ENCODE measurements at places on chromosomes 1 and 21.
A peak's percentile ranks its signal among the peaks of the same experiment; 100 is the strongest.

DNA sequence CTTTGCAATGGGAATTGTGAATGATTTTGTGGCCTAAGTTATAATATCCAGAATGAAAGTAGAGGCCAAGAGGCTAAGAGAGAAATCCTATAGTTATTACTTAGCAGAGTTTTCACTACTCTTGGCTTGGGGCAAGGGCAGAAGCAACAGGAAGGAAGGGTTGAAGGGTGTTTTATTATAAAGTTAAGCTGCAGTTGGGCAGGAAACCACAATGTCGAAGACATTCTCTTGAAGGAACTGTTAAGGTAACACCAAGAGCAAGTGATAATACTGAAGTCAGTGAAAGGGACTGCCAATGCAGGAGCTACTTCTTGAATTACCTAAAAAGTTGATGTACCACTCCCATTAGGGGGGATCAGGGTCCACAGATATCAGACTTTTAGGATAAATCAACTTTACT lies 8.3 kb downstream of the XCL2 start:
- no peak for DNase-seq

GRCh38 chr1:150233359-150234308 lies 2.3 kb downstream of the ANP32E start:
- peak; percentile 29 for DNase-seq

DNA sequence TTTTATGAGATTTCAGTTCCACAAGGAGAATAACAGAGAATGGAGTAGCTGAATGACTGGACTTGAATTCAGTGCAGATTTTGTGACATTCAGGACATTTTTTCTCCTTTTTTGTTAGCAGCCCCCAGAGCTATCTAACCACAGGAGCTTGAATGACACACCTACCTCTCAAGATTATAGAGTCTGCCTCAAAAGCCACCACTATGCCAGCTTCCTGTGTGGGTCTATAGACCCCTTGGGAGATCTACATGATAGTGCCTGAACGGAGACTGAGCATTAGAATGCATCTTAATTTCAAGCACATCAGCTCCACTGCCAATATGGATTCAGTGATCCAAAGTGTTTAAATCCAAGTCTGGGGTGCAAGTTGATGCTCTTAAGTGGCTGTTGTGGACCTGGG lies 74.4 kb upstream of the ZNF648 start:
- no peak for DNase-seq

DNA sequence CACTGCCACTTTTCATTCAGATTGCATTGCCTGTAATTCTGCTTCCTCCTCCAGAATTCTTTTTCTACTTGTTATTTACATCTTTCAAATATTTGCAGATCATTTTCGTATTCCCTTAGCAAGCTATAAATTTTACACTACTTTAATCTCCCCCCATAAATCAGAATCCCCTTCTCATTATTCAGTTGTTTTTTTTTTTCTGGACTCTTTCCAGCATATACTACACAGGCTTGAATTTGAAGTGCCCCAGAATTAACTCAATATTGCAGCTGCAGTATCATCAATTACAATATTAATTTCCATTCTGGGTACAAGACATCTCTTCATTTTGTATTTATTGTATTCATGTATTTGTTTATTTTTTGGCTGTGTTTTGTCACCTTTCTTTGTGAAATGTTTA lies 1494.3 kb downstream of the AMY1C start:
- no peak for DNase-seq

- DNase-seq, result no peak
These were observed 23.2 kb upstream of the PPP1R8 start for GRCh38 chr1:27807385-27807784.

- DNase-seq, result peak; percentile 42
These were observed 416 bp upstream of the TNFRSF14 start for GRCh38 chr1:2555634-2556276.

- DNase-seq, result no peak
These were observed 26.1 kb downstream of the EGLN1 start for GRCh38 chr1:231395998-231396390.

- no peak for DNase-seq
These were observed 20.9 kb upstream of the SAMD11 start for GRCh38 chr1:902802-903201.

- DNase-seq, result no peak
These were observed 14.7 kb downstream of the TMCO1 start for GRCh38 chr1:165753934-165754333.

DNA sequence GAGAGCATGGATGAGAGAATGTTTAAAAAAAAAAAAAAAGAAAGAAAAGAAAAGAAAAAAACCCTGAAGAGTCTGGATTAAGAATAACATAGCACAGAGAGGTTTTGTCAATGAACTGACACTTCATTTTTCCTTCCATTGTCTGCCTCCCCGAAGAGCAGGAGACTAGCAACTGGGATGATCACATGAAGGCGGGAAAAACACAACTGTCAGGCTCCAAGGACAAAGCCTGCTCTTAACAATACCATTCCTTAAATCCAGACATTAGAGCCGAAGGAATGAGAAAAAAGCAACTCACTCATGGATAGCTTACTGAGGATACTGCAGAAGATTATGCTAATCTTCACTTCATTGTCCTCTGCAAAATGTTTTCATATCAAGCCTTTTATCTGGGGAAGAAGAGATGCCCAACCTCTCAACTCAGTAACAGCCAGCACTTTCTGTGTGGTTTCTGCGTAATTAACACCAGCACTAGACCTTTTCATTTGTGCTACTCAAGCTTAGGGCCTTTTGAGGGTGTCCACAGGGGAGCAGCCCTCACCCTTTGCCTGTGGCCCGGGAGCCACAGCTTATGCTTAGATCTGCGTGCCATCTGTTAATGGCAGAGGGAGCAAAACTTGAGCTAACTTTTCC lies 182.3 kb downstream of the BARHL2 start:
- no peak for DNase-seq

DNA sequence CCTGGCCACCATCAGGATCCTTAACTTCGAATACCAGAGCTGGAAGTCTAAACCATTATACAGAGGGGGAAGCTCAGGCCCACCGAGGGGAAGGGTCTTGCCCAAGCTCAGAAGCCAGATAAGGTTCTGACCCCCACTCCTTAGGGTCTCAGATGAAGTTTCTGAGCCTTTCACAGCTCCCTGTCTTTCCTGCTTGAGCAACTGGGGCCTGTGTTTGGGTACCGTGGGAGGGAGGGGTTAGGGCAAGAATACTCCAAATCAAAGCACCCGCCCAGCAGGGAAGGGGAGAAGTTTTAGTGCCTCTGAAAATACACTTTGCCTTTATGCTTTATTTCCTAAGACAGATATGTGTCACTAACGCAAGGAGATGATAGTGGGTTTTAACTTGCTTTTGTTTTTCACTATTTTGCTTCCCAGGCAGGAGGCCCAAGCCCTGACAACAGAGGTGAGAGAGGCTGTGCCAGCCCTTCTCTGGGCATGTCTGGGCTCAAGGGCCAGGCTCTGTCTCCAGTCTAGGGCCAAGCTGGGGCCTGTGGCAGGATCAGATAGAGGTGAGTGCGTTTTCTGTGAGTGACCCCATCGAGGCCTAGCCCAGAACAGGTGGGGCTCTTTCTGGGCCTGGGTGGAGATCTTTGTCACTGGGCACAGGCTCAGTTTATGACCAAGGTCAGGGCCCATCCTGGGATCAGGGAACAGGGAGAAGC lies 20.5 kb upstream of the TENT5B start:
- DNase-seq, result no peak

- DNase-seq, result no peak
These were observed 110.5 kb upstream of the SERBP1 start for GRCh38 chr1:67540733-67541125.

- DNase-seq, result no peak
These were observed 366.4 kb upstream of the NFIA start for GRCh38 chr1:60715970-60716369.

- peak; percentile 33 for DNase-seq
These were observed 3.2 kb downstream of the LRRC42 start for GRCh38 chr1:53949023-53949990.

DNA sequence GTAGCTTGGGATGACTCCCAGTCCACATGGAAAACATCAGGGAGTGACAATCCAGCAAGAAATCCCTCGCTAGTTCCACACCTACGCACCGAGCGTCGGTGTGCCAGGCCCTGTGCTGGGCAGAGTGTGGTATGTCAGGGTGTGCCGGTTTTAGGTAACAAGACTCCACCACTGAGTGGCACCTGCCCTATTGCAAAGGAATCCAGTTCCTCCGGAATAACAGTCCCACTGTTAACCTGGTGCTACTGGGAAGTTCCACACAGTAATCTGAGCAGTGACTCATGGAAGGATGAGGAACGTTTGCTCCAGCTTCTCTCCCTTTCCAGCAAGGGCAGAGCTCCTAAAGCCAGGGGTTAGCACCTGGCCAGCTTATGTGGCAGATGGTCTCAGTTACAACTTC lies 14.3 kb downstream of the RNF207 start:
- DNase-seq, result no peak

GRCh38 chr1:3470650-3471355 lies 16.3 kb downstream of the ARHGEF16 start:
- DNase-seq, result no peak

DNA sequence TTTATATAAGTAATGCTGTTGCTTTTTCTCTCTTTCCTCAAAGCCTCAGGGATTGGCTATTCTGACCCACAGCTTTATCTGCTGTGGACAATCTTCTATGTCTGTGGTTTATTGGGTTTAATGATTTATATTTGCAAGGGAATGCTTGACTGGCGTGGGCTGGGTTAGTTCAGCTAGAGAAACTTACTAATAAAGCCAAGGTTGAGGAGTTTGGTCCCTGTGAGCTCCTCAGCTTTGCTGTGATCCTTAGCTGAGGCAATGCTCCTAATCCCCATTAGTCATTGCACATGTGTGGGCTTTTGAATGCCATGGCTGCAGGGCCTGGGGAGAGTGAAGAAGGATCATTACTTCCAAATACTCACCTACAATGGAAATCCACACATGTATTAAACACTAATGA lies 179.3 kb downstream of the ZNF326 start:
- DNase-seq, result no peak

GRCh38 chr1:114462341-114462740 lies 48.7 kb downstream of the TRIM33 start:
- DNase-seq, result no peak

- DNase-seq, result no peak
These were observed 257.5 kb downstream of the LRRC40 start for GRCh38 chr1:69947837-69948236.

GRCh38 chr1:66996018-66996682 lies 57.8 kb downstream of the SLC35D1 start:
- DNase-seq, result peak; percentile 83

DNA sequence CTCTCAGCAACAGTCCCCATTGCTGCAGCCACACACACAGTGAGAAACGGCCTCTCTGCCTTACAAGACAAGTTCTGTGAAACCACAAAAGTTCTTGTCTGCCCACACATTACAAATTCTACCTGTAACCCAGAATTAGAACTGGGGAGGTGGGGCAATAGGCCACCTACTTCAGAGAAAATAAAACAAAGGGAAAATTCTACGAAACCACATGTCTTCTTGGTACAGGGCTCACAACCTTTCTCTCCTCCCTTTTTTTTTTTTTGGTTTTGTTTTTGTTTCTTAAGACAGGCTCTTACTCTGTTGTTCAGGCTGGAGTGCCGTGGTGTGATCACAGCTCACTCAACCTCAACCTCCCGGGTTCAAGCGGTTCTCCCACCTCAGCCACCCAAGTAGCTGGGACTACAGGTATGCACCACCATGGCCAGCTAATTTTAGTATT lies 30.2 kb downstream of the LPAR3 start:
- DNase-seq, result no peak

GRCh38 chr1:167648252-167648849 lies 18.3 kb downstream of the RCSD1 start:
- no peak for DNase-seq

GRCh38 chr21:29499734-29500343 lies 201.1 kb downstream of the BACH1 start:
- peak; percentile 28 for DNase-seq

DNA sequence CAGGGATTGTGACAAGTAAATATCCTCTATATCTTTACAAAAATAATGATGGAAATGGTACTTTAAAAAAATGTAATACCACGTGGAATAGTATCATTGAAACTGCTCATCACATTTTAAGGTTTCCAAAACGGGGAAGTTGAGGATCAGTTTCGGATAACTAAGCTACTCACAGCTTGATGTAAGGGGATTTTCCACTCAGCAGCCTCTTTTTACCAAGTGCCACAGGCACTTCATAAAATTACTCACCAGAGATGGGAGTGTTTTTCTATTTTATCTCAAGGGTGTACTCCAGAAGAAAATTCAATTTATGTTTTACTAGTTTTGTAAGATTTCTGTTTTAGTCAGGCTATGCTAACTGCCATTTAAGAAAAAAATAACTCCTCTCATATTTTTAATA lies 91.7 kb downstream of the TPR start:
- no peak for DNase-seq

- no peak for DNase-seq
These were observed 34.1 kb upstream of the CNIH3 start for GRCh38 chr1:224582041-224582440.

DNA sequence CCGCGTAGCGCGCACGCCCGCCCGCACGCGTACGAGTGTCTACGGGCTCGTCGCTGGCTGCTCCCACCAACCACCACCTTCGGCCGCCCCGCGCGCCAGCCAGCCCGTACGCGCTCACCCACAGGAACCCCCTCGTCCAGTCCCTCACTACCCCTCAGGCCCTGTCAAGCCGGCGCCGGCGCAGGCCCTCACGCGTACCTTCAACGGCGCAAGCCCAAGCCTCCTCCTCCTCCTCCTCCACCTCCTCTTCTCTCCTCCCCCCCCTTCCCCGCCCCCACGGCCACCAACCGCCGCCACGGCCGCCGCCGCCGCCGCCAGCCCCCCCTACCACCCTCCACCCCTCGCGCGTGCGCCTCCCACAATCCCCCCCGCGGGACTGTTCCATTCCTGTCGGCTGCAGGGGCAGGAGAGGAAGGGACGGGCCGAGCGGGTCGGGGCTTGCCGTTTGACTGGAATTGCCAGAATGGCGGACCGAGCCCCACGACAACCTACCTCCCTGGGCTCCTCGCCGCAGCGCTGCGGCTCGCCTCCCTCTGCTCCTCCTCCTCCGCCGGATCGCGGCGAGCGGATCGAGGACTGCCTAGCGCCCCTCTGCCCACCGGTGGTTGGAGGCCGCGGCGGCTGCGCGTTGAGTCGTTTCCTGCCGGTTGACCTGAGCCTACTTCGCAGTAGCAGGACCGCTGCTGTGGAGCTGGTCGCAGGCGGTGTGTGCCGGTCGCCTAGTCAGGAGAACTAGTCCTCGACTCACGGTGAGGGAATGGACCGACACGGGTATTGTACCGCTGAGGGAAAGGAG lies at the start of gene ASH1L:
TSS of gene ASH1L (minus strand) at position 223 of the 796 bp plus-strand sequence. CDS start 41,284 bp downstream, outside the sequence.
- peak; percentile 95 for DNase-seq

GRCh38 chr1:18941221-18942141 lies 15.0 kb downstream of the IFFO2 start:
- DNase-seq, result peak; percentile 63

GRCh38 chr1:39305555-39305954 lies 101.1 kb downstream of the MACF1 start:
- DNase-seq, result no peak

GRCh38 chr1:222373831-222374602 lies 173.9 kb downstream of the HHIPL2 start:
- DNase-seq, result no peak

- DNase-seq, result no peak
These were observed 3.3 kb upstream of the PCBP3 start for GRCh38 chr21:45640001-45640887.
